ENCODE measurements at places on chromosomes 12 and 14.

- no peak overlapping the region for H3K4me3 ChIP-seq
- H3K36me3 ChIP-seq = no peaks in the 10 kb centered on the region
- H3K27ac ChIP-seq = no peak overlapping the region
These were observed 5.5 kb downstream of the CEP170B start for GRCh38 chr14:104870368-104871144.

GRCh38 chr12:51391283-51392123 is at the start of gene GALNT6:
Gene GALNT6 (minus strand): TSS chr12:51391406. CDS start chr12:51379781, 11,625 bp downstream.
- DNase-seq = peak; percentile 17
- peaks cover 10% of the 10 kb centered on the region for H3K4me1 ChIP-seq
- H3K27ac ChIP-seq = no peak within 1 kb of the TSS

- no peak overlapping the region for H3K27ac ChIP-seq
- no peak overlapping the region for H3K4me3 ChIP-seq
- DNase-seq = no peak
These were observed 540.8 kb downstream of the NRXN3 start for GRCh38 chr14:78710963-78711362.

DNA sequence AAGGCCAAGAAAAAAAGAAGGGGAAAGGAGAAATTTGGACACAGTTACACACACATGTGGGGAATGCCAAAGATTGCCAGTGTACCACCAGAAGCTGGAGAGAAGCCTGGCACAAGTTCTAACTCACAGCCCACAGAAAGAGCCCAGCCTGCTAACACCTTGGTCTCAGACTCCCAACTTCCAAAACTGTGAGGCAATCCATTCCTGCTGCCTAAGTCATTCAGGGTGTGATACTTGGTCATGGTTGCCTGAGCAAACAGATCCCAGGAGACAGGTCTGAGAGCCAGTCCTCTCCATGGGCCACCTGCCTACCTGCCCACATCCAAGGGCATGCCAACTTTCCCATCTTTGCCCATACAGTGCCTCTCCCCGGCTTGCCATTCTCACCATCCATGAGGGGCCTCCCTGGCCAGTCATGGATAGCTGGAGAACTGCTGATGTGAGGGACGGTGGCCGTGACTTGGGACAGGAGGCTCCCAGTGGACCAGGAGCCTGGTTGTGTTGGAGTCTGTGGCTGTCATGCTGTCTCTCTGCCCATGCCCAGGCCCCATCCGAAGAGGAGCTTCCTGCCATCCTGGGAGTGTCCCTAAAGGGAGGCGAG is 198.0 kb upstream of the RTL1 start:
- no peaks in the 10 kb centered on the region for H3K4me1 ChIP-seq
- no peak for DNase-seq
- H3K36me3 ChIP-seq = no peaks in the 10 kb centered on the region
- no peak overlapping the region for H3K4me3 ChIP-seq
- H3K27ac ChIP-seq = no peak overlapping the region
- H3K27me3 ChIP-seq = no peaks in the 10 kb centered on the region

DNA sequence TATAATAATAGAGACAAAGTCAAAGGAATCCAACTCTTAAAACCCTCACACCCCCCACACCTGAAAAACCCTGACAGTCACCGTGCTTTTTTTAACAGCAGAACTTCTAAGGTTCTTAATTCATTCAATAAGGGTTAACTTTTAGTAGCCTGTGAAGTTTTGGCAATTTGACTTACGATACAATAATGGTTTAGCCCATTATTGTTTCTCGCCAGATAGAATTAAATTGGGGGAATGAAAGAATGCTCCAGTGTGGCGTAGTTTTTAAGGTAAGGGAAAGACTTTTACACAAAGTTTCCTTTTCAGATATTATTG is 604 bp upstream of the MAGOHB start:
- no peak for DNase-seq
- H3K4me1 ChIP-seq = peaks cover 7% of the 10 kb centered on the region
- peak overlapping the region; percentile 93 for H3K4me3 ChIP-seq
- H3K36me3 ChIP-seq = peaks cover 4% of the 10 kb centered on the region
